NCI-H1436 (cell line): ENCODE measurements at places on chromosomes 7 and 10.

DNA sequence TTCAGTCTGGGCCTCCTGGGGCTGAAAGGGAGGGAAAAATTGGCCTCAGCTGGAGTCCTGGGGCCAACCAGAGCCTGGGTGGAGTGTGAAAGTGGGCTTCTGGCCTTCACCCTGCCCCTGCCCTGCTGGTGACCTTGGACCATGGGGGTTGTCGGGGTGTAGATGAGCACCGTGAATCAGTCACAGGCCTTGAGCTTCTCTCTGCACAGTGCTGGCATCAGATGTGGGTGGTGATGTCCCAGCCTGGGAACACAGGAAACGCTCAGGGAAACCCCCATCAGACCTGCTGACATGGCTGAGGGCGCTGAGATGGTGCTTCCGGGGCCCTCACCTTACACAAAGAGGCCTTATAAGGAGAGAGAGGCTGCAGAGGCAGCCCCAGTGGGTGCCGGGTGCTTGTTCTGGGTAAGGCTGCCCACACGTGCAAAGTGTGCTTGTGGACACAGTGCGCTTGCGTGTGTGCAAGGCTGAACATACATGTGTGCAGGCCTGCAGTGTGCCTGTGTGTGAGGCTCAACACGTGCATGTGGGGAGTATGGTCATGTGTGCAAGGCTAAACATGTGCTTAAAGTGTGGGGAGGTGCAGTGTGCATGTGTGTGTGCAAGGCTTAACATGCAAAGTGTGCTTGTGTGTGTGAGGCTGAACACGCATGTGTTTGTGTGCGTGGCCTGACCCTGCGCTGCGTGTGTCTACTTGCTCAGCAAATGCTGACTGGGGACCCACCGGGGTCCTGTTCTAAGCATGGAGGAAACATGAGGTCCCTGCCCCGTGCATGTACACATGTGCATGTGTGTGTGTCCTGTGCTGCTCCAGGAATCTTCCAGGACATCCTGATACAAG is 6.5 kb downstream of the ARPC1B start:
- no peak for DNase-seq

DNA sequence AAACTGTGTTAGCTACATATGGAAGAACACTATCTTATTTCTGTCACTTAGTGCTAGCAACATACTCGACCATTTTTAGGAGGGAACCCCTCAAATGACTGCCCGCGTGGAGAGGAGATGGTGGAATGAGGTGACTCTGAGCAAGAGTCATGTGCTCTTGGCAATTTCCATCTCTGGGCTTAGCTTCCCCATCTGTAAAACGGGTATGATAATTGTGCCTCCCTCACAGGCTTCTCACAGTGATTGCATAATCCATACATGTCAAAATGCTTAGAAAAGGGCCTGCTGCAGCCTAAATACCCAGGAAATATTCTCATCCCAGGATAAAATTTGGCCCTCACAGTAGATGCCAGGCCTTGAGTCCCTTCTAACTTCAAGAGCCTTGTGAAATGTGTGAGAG is 86.6 kb downstream of the WDFY4 start:
- DNase-seq: no peak

DNA sequence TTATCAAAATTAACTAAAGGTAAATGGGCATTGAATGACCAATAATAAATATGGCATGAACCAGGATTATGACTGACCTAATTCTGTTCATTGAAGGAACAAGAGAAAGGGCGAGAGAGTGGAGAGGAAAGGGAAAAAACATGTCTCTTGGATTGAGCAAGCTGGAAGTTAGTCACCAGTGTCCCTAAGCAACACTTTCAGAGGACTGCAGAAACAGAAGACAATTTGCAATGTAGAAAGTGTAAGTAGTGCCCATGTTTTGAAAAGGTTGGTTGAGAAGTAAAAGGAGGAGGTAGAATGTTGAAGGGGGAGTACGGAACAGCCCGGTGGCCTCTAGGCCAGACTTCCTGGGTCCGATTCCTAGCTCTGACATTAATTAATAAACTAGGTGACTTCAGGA is 94.6 kb downstream of the FAS start:
- DNase-seq: no peak

DNA sequence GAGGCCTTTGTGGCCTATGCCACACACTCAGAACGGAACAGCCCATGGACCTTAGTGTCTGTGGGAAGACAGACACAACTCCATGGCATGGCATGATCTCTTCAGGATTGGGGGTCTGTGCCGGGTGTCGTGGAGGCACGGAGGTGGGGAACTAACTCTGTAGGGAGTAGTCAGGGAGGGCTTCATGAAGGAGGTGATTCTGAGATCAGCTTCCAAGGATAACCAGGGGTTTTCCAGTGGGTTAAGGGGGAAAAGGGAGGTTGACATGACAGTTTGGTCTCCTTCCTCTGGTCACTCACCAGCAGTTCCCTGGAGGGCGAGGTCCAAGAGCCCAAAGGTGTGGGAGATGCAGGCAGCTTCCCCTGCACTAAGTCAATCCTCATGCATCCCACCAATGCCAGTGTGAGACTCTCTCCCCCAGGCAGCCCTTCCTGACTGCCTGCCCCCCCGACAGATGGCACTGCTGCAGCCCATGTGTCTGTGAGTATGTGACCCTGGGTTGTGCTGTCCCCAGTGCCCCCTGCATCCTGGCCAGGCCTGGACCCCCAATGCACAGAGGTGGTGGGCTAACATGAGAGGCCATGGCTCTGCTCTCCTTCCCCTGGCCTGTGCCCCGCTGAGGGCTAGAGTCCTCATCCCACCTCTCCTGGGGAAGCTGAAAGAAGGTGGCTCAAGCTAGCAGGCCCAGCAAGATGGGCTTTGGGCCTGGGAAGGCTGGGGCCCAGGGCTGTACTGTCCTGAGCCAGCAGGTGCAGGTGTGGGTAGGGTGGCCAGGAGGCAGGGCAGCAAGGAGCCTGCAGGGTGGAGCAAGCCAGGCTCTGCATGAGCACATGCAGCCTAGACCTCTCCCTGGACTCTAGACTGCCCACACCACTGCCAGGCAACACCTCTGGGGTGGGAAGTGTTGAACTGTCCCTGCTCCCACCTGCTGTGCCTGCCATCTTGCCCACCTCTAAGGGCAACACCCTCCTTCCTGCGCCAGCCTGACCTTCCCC is 39.7 kb downstream of the RASGEF1A start:
- no peak for DNase-seq

DNA sequence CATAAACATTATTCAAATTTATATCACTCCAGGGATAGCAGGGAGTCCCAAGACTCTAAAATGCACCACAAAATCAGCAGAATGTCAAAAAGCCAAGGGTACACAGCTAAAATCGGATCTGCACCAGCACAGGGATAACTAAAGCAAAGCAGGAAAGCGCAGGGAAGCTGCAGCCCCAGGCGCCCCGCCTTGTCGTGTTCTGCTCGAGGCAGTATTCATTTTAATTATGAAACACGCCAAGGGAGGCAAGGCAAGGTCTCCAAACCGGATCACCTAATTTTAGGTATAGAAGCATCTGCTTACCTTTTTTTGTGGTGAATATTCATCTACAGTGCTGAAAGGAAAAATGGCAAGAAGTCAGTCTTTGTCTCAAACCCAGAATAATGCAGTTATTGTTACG is 199.4 kb downstream of the RAPGEF5 start:
- no peak for DNase-seq

DNA sequence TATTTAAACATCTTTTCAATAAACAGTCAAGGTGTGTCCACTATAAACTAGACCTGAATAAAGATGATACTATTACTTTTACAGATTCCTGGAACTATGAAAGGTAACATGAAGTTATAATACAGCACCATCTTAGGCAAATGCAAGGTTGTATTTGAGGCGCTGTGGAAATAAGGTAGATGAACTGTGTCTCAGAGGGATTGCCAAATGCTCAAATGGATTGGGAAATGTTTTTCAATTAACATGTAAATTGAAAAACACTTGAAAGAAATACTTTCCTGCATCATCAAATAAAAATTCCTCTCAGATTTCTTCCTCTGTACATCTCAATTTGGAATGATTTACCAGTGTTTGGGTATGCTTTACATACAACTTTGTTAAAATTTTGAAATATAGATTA is 139.4 kb downstream of the DKK1 start:
- DNase-seq: no peak

DNA sequence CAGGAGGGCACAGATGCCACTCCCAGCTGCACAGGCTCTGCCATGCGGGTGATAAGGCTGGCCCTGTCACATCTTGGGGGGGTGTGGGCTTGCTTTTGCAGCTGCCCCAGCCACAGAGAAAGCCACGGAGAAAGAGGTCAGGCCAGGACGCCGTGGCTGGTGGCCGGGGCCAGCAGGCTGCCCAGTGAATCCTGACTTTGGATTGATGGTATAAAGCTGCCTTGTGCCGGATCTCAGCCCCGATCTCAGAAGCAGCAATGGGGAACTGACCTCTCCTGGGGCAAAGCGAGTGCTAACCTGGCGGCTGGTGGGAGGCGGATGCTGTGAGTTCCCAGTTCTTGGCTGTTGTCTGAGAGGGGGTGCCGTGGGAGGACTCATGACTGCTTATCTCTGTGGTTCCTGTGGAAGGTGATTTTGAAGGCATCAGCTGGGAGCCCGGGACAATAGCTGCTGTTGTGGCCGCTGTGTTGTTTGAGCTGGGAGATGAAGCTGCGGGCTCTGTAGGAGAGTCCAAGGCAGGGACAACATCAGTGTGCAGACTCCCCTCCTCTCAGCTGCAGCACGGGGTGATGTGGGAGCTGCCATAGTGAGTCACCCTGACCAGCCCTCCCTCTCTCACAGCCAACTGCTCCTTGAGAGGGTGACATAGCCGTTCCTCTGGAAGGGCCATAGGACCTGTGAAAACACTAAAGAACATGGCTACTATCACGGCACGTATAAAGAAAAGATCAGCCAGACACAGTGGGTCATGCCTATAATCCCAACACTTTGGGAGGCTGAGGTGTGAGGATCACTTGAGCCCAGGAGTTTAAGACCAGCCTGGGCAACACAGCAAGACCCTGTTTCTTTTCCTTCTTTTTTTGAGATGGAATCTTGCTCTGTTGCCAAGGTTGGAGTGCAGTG is 17.0 kb downstream of the IL15RA start:
- no peak for DNase-seq

DNA sequence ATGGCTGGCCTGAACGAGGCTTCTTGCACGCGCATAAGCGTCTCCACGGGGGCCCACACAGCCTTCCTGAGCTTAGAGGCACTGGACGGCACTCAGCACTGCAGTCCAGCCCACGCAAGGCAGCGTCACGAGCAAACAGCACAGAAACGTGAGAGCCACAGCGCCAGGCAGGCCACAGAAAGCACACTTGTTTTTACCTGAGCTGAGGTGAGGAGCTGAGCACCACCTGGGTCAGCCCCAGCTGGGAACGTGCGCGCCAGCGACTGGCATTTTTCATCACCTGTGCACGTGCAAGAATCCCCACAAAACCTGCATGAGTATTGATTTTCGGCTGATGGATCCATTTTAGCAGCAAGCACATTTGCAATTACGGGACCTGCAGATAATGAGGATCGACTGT is 26.7 kb downstream of the IQCE start:
- DNase-seq: no peak

DNA sequence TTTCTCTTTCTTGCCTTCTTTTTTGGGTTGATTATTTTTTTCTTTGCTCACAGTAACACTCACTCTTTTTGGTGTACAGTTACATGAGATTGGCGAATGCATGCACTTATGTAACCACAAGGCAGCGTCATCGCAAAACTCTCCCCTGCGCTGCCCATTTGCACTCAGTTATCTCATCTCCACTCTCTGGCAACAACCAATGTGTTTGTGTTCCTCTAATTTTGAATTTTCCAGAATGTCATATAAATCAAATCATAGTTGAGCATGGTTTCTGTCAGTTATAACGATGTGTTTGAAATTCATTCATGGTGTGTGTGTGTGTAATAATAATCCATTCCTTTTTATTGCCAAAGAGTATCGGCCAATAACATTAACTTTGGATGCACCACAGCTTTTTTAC is 23.0 kb upstream of the IGFBP3 start:
- no peak for DNase-seq

- no peak for DNase-seq
Observed at GRCh38 chr10:98370831-98371820, 43.9 kb downstream of the PYROXD2 start.

- no peak for DNase-seq
Observed at GRCh38 chr10:101043363-101043707, 12.3 kb downstream of the SFXN3 start.

DNA sequence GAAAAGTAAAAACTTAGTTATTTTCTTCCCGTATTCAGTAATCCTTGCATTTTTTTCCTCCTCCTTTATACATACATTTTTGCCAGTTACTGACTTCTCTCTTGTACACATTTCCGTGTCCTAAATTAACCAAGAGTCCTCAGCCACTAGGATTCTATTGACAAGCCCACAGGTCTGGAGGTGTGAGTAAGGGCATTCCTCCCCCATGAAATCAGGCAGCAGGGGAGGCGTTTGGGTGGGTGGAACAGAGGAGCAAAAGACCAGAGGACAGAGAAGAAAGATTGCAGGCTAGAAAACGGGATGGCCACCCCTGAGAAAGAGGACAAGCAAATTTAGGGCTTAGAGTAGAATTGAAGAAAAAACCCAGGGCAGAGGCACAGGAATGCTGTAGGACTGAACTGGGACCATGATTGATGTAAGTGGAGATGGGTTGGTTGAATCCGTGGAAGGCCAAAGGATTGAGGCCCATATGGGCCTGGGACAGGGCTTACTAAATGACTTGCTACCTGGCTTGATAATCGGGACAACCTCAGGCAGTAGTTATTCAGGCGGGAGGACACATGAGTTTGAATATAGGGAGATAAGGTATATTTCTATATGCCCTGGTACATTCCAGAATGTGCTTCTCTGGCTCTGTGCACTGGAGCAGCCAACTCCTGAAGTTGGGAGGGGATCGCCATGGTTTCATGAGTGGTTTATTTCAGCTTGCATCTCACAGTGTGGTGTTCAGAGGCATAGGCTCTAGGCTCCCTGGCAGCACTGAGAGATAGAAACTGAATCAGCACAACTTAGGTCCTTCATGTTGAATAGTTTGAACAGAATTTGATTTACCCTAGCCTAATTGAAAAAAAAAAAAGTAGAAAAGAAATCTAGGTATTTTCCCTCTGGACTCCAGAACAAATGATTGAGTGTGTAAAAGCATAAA is 28.0 kb downstream of the IKZF1 start:
- no peak for DNase-seq

DNA sequence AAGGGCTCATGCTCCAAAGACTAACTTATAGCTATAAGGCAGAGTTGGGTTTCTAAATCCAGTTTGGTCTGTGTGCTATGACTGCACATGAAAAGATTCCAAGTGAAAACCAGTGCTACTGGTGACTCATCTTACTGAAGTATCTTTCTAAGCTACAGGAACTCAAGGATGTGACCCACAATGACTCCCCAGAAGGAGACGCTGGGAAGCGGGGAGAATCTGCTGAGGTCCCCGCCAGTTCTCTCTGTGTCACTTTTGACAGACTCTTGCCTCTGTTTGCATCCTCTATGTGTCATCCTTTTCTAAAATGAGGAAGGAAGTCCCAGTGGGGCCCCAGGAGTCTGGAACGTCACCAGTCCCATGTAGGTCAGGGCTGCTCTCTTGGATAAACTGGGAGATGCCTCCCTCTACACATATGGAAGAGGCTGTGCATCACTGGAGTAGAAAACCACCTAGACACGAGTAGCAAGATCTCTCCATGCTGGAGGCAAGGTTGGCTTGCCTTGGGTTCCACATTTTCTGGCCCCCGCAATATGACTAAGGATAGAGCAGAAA is 28.8 kb upstream of the GPR26 start:
- no peak for DNase-seq
